Adipocyte (in vitro differentiated cells): ENCODE measurements at places on chromosomes 11 and 22.

- DNase-seq: no peak
Measured at GRCh38 chr11:44593251-44593650, 27.8 kb downstream of the CD82 start.

DNA sequence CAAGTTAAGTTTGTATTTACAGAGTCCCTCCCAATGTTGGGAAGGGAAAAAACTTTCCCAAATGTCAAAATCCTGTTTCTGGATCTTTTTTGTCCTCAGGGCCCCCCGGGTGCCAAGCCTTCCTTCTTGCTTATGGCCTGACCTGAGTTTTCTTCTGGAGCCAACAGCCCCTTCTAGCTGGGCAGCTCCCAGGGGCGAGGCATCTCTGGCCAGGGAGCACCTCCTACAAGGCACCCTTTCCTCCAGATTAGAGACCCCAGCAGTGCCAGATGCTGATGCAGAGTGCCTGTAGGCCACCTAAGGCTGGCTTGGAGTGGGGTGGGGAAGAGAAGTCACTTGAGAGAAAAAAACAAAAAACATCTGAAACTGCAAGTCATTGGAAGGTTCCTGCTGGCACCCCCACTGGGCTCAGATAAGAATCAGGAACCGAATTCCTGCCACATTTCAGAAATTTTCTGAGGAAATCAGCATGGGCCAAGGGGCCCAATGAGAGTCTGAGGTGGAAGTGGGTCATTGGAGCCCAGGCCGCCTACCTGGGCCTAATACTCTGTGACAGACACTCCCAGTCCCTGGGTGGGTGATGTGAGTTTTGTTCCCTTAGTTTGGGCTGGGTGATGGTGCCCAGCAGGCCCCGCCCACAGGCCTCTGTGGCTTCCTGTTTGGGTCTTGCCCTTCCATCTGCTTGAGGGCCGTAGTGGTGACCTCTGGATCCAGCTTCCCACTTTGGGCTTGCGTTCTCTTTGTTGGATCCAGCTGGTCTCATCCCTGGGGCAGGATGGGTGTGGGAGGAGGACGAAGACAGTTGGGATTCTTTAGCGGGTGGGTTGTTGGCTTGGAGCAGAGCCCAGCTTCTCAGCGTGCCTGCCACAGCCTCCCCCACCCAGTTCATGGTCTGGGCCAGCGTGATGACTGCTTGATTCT, 40.6 kb downstream of the PARVA start:
- peak; percentile 63 for DNase-seq

DNA sequence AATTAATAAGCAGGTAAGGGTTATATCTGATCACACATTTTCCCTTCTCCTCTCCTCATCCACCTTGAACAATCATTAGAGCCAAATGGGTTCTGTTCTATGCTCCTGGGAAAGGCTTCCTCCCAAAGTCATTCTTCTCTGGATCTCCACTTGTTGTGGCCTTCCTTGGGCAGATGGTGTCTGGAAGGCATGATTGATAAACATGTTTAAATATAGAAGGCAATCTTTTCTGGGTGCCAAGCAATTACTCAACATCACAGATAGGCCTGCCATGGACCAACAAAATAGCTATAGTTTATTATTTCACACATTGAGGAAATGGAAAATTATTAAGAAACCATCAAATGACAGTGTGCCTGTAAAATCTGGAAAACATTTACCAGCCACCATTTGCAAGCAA, 73.5 kb downstream of the KCNA4 start:
- no peak for DNase-seq

GRCh38 chr11:19970944-19971343, 189.3 kb downstream of the DBX1 start:
- no peak for DNase-seq

DNA sequence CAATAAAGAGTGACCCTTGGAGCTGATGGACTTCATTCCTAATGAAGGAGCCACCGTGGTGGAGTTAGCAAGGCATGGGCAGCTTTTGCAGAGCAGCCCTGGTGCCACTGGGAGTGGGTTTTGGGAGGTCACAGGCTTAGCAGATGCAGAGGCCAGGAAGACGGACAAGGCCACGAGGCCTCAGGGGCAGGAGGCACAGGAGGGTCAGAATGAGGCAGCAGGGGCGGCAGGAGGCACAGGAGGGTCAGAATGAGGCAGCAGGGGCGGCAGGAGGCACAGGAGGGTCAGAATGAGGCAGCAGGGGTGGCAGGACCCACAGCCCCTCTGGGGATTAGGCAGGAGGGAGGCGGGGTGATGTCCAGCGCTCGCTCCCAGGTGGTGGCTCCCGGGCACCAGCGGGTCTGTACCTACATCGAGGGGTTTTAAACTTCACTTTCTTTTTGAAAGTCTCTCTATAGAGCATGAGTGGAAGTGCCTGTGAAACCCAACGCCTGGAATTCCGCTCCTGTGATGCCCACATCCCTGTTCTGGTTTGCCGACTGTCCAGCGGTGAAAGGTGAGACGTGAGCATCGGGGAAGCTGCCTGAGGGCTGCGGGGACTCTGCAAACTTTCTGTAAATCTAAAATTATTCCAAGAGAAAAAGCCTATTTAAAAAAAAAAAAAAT, 521.6 kb downstream of the BRD1 start:
- DNase-seq: no peak

GRCh38 chr22:50621948-50622722, 5.8 kb downstream of the ARSA start:
- DNase-seq: peak; percentile 24

GRCh38 chr11:60377401-60378136, 763 bp upstream of the MS4A7 start:
- no peak for DNase-seq

DNA sequence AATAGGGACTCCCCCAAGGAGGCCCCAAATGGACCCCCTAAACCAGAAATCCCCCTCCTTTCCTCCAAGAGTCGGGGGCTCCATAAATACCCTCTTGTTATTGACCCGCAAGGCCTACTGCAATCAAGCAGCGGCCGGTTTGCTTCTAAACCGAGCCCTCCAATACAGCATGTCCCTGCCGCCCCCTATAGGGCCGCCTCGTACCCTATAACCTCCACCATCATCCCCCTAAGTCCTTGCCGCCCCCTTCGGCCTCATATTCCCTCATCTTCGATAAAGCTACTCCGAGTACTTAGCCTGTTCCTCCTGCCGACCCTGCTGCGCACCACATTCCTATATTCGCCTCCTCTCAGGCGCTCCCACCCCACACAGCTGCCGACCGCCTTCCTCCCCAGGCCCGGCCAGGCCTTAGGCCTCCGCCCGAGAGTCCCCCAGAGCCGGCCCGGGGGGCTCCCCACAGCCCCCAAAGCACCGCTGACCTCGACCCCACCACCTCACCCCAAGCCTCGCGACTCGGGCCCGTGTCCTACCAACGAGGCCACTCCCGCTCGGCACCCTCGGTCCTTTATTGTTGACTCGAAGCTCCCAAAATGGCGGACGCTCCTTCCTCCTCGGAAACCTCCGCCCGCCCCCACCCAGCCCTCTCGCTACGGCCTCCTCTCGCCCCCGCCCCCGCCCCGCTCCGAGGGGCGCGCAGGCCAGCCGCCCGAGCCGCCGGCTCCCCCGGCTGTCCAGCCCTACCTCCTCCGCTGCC, 430 bp downstream of the DDX6 start:
- DNase-seq: peak; percentile 77

DNA sequence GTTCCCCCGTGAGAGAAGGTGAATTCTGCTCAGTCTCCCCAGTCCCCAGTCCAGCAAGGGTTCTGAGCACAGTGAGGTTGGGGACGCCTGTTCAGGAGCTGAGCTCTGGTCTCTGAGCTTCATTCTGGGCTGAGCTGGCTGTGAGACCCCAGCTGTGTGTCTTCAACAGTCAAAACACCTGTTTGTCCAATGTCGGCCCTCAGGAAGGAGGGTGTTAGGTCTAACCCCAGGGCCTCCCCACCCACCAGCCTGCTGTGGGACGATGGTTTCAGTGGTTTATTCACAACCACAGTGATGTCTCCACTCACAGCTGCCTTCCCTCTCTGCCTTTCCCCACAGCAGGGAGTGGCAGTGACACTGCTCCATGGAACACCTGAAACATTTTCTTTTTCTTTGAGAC, 1282.9 kb downstream of the TBC1D22A start:
- no peak for DNase-seq

- DNase-seq: peak; percentile 80
Measured at GRCh38 chr11:109939166-109939810, 153.9 kb upstream of the ZC3H12C start.

DNA sequence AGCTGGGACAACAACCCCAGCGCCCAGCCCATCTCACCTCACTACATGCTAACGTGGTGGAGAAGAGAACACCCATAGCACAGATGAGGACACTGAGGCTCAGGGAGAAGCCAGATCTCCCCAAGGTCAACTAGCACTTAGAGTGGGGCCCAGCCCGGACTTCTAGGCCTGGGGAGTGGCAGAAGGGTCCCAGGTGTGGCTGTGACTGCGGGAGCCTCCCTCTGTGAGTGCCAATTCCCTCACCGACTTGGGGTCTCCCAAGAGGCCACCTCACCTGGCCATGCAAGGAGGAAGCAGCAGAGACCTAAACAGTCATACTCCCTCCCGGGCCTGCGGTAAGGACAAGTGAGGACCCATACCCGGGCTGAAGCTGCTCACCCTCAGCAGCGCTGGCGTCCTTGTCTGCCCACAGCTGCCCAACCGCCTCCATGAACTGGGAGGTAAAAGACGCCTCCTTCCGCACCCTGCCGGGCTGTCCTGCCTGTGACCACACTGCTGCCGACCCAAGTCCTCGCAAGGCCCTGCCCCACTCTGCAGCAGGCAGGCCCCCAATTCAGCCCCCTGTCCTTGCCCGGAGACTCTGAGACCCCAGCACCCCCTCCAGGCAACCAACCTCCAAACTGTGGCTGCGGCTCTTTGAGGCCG, 93.2 kb upstream of the RTL6 start:
- DNase-seq: no peak

DNA sequence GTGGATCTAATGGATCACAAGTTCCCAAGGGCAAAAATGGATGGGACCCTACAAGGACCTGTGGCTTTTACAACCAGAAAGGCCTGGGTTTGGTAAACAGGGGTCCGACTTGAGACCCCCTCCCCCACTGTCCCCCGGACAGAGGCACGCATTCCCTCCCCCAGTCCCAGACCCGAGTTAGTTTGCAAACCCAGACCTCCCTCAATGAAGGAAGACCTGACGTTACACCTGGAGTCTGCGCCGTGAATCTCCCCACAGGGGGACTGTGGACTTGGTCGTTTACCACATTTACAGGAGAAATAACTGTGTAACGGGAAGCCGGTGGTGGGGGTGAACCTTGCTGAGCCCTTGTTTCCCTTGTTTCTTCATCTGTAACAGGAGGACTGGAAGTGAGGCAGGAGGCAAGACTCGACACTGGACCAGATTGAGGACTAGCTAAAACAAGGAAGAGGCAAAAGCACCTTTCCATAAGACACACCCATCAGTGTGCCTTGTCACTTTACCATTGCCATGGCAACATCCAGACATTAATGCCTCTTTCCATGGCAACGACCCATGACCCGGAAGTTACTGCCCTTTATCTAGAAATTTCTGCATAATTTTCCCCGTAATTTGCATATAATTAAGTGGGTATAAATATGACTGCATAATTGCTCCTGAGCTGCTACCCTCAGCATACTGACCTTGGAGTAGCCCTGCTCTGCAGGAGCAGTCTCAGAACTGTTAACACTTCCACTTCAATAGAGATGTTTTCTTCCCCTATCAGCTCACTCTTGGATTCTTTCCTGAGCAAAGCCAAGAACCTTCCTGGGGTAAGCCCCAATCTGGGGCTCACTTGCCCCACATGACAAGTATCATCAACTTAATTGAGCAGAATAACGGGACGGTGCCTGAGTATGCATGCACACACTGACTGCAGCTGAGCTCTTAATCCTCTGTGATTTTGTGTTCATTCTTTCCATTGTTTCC, 25.4 kb downstream of the PDGFB start:
- no peak for DNase-seq

DNA sequence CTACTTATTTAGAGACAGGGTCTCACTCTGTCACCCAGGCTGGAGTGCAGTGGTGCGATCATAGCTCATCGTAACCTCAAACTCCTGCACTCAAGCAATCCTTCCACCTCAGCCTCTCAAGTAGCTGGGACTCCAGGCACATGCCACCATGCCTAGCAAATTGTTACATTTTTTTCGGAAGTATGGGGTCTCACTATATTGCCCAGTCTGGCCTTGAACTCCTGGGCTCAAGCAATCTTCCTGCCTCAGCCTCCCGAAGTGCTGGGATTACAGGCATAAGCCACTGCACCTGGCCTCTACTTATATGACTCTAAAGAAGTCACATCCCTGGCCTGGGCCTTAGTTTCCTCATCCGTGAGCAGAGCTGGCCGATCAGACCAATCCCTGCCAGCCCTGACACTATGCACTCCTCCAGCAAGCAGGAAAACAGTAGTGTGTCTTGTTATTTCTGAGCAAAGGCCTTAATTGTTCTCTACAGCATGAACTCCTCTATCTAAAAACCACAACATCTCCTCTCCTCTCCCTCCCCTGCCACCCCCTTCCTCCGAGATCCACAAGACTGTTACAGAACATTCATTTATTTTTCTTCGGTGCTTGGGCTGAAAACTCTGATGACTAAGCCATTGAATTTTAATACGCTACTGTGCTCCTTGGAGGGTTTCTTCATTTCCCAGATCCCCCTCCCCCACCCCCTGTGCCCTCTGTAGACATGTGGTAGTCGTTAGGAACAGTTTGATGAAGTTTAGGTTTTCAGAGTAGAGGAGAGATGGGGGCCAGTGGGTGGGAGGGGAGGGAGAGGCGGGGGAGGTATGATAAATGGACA, 91.5 kb downstream of the ABTB2 start:
- peak; percentile 93 for DNase-seq

DNA sequence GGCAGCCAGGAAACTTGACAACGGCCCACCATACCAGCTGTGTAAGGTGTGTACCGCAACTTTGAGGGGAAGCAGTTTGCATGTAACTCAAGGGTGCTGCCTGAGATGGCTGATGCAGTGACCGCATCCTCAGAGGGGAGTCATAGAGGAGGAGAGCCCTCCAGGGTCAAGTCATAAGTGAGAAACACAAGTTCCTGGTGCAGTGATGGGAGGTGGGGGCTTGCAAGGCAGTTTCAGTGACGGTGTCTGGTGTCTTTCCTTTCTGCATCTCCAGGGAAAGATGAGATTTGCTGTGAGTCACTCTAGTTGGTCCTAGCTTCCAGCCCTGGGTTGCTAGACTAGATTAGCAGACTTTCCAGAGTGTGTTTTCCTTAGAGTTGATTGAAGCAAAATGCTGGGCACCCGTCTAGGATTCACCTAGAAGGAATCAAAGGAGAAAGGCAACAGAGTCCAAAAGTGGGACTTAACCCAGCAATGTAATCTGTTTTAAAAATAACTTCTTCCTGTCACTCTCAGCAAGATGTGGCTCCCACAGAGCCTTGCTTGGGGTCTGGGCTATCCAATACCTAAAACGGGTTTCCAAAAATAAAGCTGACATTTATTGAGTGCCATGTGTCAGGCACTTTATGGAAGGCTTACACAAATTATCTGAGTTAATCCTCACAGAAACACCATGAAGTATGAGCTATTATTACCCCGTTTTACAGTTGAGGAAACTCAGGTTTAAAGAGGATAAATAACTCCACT, 265.4 kb upstream of the PLET1 start:
- DNase-seq: no peak

DNA sequence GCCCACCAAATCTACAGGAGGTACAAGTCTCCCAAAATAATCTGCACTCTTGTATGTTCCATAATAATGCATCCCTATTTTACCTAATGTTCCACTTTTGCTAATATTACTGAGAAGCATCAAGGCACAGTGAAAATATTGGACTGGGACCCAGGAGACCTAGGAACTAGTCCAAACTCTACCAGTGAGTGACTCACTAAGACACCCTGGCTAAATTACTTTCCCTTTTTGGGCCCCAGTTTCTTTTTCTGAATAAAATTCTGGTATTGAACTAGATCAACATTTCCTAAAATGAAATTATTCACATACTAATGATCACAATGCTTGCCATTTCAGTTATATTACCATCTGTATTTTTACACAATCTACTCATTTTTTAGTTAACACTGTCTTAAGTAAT, 19.6 kb downstream of the THAP12 start:
- peak; percentile 51 for DNase-seq

GRCh38 chr11:28524098-28524497, 415.9 kb downstream of the METTL15 start:
- no peak for DNase-seq
